ENCODE measurements at places on chromosomes 4 and X.

DNA sequence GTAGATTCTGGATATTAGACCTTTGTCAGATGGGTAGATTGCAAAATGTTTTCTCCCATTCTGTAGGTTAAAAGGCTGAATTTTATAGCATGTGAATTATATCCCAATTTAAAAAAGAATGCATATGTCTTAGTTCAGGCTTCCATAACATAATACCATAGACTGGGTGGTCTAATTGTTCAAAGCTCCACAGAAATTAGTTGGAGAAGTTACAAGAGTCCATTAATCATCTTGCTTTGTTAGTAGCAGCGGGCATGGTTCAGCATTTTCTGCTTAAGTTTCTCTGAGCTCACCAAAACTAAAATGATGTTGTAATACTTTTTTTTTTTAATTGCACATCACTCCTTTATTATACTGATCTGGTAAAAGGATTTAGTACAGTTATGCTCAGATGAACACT lies 1.8 kb downstream of the PGAM4 start:
- no peak for DNase-seq

GRCh38 chrX:98405376-98405775 lies 1521.7 kb downstream of the RPA4 start:
- DNase-seq = peak; percentile 2

GRCh38 chr4:73404042-73404441 lies at the start of gene ALB:
ALB (plus strand) TSS chr4:73404287; CDS start chr4:73404328, 41 bp downstream.
- no peak for DNase-seq

DNA sequence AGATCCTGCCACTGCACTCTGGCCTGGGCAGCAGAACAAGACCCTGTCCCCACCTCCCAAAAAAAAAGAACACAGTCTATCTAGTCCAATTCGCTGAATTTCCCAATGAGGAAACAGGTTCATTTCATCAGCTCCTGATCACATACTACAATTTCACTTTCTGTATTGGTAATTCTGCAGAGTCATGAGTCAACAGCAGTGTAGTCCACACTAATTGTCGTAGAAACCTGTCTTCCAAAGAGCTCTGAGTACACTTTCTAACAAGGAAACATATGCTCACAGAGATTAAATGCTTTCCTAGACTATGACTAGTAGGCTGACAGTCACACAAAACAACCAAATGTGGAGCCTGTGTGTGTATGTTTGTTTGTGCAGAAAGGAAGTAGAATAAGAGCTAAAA lies 91.9 kb downstream of the GPC4 start:
- no peak for DNase-seq

DNA sequence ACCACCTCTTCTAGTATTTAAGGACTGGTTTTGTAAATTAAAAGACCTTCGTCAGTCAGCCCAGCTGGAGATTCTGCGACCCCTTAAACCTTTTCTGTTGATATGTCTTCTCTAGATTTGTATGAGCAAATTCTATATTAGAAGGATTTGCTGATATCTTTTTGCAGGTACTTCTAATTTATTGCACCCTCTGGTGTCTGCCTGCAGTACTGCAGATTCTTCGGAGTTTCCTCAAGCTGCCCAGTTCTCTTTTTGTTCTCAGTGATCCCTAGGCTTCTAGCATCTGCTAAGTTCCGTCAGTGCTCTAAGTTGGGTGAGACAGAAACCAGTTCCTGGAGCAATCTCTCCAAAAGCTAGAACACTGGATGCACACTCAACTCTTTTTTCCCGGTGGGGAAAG lies 545.2 kb downstream of the C4orf33 start:
- DNase-seq = peak; percentile 46

GRCh38 chr4:81207828-81208227 lies 7.2 kb downstream of the PRKG2 start:
- DNase-seq = no peak

GRCh38 chr4:176043838-176044588 lies 21.6 kb upstream of the WDR17 start:
- no peak for DNase-seq

DNA sequence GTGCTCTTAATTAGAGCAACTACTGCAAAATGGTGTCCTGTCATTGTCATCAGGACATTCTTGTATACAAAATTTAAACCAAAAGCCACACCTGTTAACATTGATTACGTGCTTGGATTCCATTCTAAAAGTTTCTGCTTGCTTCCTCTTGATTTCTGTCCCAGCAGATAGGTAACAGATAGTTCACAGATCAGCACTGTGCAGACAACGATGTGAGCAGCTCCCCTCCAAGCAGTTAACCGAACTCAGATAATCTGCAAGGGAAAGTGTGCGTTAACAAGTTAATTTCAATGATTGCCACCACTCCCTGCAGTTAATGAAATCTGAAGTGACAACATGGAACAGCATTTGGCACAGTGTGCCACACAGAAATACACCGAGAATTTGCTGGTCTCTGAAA lies 54.4 kb upstream of the RELL1 start:
- DNase-seq = no peak

DNA sequence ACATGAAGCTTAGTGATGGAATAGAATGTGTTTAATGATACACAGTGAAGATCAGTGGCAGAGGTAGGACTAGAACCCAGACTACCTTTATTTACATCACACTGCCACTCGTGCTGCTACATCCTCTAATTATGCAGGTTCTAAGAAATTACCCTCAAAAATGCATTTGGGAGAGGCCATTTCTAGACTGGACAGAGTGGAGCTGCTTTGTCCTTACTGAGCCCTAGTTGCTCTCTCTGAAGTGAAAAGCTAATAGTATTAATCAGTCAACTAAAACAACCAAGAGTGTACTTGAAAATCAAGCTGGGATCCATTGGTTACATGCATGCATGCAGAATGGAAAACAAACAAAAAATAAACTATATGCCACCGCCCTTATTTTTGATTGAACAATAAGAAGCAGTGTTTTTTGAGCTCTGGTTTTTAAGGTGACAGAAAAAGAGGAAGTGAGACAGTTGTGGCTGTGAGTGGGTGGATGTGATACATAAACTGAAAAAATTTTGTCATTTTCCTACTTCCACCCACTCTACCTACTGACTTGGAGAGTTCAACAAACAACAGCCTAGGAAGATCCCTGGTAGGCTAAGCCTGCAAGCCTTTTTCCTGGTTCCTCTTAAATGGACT lies 6.8 kb upstream of the VSIG4 start:
- DNase-seq = no peak

- no peak for DNase-seq
Observed at GRCh38 chr4:184313702-184314659, 96.3 kb upstream of the ENPP6 start.
